Activated CD4-positive, alpha-beta T cell treated with anti-CD3 and anti-CD28 coated beads, Interleukin-2, amount 50 U/mL, for 16 hours (primary cell): ENCODE measurements at places on chromosomes 7 and 10.

- no peak for DNase-seq
These were observed 18.5 kb upstream of the ERLIN1 start for GRCh38 chr10:100204370-100204769.

GRCh38 chr10:14439451-14440259 is 108.9 kb upstream of the FRMD4A start:
- DNase-seq = no peak

GRCh38 chr10:82254237-82254636 is 379.2 kb downstream of the NRG3 start:
- no peak for DNase-seq

DNA sequence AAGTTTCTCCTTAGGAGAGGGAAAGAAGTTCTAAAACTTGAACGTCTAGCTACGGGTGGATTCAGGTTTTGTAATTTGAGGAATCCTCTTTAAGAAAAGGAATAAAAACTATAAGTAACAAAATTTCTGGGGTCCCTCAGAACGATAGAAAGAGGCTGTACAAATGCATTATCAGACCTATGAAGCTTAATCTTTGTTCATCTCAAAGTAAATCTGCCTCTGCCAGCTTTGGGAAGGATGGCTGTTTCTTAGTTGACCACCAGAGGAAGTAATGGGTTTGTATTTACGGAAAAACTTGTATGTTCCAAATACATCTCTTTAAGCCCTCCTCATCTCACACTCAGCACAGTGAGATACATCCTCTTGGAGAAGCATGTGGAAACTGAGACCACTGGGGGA is 864 bp downstream of the PSTK start:
- DNase-seq = peak; percentile 14

GRCh38 chr10:5888351-5888750 is 1.3 kb downstream of the ANKRD16 start:
- DNase-seq = no peak

DNA sequence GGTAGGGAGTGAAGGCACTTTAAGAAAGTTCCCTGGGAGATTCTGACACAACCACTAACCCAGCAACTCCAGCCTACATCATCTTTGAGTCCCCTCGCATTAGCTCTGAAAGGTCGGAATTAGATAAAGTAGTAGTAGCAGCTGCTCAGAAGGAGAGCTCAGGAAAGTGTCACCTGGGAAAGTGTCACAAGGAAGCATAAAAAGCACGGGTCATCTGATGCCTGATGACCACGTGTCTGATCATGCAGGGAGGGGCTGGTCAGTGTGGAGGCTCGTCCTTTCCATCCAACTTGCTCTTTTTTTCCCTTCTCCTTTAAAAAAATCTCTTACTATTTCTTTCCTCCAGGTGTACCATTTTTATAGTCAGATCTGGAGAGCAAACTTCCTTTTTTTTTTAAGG is 47.1 kb upstream of the PDCD4 start:
- DNase-seq = no peak

GRCh38 chr7:27112361-27112760 is 9.9 kb upstream of the HOXA2 start:
- no peak for DNase-seq

DNA sequence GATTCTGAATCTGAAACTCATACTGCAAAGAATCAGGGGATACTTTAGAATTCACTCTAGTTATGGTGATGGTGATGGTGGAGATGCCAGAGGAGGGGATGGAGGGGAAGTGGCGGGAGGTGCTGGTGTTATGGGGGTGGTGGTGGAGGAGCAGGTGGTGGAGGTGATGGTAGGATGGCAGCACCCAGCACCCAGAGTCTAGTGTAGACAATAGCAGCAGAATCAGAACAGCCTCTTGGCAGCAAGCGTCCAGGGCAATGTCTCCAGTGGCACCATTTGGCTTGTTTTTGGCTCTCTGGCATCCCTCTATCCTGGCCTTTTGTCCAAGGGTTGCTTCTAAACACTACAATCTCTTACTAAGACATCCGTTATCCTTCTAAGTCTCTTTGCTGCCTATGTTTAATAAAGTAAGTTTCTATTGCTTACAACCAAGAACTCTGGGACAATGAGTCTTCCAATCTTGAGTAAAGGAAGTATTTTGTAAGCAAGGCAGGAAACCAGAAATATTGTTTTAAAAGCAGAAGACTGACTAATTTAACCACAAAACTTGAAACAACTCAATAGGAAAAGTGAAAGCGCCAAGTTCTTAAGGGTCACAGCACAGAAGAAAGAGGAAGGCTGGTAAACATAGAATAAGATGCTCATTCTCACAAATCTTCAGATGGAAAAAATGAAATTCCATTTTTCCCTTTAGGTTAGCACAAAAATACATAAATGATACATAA is 42.4 kb upstream of the GDF10 start:
- DNase-seq = peak; percentile 52

DNA sequence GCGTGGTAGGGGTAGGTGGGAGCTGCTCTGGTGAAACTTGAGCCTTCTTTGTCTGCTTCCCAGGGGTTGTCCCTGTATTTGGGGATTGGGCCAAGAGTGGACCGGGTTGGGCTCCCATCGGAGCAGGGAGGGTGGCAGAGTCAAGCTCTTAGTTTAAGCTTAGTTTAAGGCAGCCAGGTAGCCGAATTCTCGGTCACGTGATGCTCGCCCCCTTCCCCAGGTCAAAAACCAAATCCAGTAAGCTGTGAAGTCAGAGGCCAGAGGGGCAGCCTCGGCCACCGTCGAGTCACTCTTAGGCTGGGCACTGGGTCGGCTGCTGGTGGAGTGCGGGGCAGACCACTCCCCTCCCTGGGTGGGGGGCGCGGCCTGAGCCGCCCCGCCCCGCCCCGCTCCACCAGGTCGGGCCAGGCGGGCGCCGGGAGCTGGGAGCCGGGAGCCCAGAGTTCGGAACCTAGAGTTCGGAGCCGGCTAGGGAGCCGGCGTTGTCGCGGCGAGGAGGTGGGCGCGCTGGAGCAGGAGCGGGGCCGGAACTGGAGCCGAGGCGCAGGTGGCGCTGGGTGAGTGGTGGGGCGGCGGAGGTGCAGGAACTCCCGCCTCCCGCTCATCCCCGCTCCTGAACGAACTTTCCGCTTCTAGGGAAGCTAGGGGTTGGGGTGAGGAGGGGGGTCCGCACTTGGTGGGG is 2.8 kb upstream of the LZTS2 start:
- DNase-seq = peak; percentile 24

DNA sequence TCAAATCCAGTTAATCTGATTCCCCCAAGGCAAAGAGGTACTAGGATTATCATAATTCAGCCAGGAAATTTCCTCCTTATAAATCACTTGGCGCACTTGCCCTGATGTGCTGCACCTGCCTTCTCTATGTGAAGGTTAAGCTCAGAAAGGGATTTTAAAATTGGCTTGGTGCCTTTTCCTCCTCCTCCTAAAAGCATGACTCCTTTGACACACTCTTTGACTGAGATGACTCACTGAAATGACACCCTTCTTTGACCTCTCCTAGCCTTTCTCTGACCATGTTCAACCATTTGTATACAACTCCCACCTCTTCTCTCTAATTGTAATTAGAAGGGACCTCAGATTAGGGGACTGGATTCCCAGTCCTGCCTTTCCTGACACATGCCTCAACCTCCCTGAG is 46.5 kb downstream of the ABLIM1 start:
- no peak for DNase-seq
